ENCODE measurements at places on chromosomes 5 and 9.

DNA sequence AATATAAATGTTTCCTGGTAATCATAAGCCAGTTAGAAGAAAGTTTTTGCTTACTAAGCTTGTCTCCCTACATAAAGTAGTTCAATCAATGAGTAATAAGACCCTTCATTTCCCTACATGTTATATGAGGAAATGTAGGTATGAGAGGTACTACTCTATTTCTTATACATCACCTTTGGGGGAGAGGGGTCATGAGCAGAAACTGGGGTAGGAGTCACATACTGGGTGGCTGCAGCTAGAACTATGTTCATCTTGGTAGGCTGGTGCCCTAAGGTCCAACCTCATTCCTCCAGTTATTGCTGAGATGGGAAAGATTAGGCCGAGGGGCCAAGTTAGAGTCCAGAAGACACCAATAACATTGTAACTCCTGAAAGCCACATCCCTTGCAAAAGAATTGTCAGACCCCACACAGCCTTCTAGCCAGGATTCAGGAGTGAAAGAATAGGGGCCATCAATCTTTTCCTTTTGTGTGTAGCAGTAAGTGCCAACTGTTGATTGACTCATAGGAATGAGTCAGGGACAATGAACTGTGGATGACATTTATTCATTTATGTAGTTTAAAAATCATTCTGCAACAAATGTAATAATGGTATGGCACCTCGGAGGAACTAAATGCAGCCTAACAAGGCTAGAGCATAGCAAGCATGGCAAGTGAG, 21.6 kb upstream of the SREK1 start:
- no peak for DNase-seq

- DNase-seq: no peak
Measured at GRCh38 chr9:131237931-131238401, 38.3 kb downstream of the FAM78A start.

- DNase-seq: no peak
Measured at GRCh38 chr5:124741711-124742496, 4.5 kb downstream of the ZNF608 start.

DNA sequence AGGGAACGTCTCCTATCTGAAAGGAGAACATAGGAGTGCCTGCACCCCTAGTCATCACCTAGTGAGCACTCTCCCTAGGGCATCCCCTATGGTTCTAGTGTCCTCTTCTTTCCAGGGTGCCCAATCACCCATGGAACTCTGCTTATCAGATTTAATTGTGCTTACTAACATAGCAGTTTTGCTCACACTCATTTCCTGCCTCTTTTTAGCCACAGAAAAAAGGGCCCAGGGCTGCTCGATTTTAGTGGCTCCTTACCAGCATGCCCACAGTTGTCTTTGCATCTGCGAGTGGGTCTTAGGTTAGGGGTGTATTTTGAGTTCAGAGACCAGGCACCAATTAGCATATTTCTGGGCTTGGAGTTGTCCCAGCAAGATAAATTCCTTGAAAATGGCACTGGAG, 1110.2 kb downstream of the TAF11L14 start:
- no peak for DNase-seq

DNA sequence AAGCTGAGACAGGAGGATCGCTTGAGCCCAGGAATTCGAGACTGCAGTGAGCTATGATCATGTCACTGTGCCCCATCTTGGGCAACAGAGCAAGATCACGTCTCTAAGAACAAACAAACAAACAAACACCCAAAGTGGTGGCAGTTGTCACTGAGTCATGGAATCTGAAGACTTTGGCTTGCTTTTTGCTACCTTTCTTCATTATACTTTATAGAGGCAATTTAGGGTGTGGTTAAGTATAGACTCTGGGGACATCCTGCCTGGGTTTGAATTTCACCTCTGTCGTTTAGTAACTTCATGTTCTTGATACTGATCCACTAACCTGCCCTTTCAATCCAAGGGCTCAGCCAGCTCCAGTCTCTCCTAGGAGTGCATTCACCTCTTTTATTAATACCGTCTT, 13.0 kb upstream of the HOMER1 start:
- DNase-seq: no peak

- no peak for DNase-seq
Measured at GRCh38 chr5:108487951-108488350, 106.1 kb upstream of the FBXL17 start.

- no peak for DNase-seq
Measured at GRCh38 chr9:126032135-126032534, 285.0 kb downstream of the PBX3 start.

DNA sequence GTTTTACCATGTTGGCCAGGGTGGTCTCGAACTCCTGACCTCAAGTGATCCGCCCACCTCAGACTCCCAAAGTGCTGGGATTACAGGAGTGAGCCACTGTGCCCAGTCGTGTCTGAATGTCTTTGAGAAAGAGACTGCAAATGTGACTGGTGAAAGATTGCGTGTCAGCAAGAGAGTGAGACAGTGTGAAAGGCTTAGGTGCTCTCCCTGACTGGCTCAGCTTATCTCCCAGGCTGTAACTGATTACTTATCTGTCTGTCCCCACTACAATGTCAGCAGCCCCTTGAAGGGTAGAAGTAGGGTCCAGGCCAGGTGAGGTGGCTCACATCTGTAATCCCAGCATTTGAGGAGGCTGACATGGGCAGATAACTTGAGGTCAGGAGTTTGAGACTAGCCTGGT, 3.4 kb upstream of the FGFR4 start:
- DNase-seq: no peak

- DNase-seq: no peak
Measured at GRCh38 chr5:136186796-136187195, 6.2 kb downstream of the SMIM32 start.

- DNase-seq: no peak
Measured at GRCh38 chr9:136489731-136490130, 6.9 kb upstream of the SEC16A start.

DNA sequence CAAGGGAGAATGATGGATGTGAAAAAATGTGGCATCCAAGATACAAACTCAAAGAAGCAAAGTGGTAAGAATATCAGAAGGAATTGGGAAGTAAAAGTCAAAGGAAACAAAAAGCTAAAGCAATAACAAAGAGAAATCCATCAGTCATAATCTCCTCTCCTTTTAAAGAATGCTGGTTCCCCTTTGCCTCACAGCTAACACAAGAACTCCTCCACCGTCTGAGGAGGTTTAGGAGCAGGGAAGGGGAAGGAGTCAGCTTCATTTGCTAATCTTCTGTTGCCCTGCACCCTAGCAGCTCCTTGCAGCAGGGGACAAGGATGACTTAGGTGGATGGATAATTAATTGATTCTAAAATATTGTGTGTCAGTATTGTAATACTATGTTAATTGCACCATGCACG, 16.4 kb downstream of the CD274 start:
- no peak for DNase-seq

- no peak for DNase-seq
Measured at GRCh38 chr9:93171261-93171990, 12.5 kb upstream of the WNK2 start.

GRCh38 chr5:37569466-37569865, 190.3 kb downstream of the WDR70 start:
- no peak for DNase-seq

GRCh38 chr9:121122246-121123032, 47.7 kb downstream of the CNTRL start:
- DNase-seq: no peak

DNA sequence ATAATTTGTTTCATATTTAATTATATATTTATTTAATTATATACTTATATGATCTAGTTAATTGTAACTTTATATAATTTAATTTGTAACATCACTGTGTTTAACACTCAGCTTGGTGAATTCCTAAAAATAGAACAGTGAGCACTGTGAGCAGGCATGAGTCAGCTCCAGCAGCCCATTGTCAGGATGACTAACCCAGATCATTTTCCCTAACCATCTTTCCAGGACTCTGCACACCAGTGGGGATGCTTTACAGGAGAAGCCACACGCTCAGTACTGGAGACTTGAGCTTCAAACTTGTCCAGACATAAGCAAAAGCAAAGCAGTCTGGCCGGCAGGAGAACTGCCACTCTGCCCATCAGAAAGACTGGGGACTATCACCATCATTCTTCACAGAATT, 446.2 kb upstream of the TRPC7 start:
- no peak for DNase-seq

DNA sequence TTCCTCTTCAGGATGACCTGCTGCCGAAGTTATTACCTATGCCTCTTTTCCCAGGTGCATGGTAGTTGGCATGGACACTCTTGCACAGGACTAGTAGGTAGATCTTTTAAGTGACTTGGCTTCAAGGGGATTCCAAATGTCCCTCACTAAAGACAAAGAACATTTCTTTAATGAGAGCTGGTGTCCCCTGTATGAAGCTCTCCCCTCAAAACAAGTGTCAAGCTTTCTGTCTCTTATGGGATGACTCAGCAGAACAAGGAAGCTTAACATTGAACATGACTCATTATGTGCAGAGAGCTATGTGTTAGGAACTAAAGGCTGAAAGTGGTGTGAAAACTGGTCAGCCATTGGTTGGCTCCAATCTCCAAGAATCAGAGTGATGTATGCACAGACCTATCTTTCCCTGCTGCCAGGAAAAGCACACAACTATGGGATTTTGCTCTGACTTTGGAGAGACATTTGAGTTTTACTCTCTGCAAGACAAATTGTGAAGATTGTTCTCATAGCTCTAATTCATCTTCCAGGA, 120.5 kb downstream of the PRDM6 start:
- DNase-seq: no peak

DNA sequence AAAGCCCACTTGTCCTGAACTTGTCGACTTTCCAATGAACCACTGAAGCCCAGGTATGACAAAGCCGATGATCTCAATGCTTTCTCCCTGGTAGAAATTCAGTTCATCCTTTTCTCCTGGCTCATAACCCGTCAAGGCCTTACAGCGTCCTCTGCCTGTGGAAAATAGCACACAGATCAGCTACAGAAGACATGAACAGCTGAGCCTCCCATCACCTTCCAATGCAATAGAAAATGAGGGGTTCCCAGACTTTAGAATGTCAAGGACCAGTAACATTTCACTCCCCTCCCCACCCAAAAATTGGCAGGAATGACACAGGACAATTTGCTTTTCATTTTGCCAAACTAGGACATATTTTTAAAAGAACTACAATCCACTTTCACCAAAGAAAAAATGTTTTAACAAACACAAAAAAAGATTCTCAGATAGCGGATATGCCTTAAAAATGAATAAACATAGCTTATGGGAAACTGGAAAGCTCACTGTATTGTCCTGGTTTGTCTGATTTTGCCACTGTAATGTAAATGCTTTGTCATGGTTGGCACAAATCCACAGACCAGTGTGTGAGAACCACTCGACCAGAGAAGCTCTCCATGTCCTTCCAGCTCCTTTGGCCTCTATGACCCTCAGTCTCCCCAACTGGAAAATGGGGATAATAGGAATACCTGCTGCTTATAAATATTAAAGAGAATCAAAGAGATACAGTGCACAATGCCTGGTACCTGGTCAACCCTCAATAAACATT, 24.4 kb downstream of the SH3TC2 start:
- no peak for DNase-seq

- no peak for DNase-seq
Measured at GRCh38 chr9:34630402-34631154, 1.7 kb upstream of the ARID3C start.

- no peak for DNase-seq
Measured at GRCh38 chr5:94524841-94525697, 93.3 kb downstream of the KIAA0825 start.

DNA sequence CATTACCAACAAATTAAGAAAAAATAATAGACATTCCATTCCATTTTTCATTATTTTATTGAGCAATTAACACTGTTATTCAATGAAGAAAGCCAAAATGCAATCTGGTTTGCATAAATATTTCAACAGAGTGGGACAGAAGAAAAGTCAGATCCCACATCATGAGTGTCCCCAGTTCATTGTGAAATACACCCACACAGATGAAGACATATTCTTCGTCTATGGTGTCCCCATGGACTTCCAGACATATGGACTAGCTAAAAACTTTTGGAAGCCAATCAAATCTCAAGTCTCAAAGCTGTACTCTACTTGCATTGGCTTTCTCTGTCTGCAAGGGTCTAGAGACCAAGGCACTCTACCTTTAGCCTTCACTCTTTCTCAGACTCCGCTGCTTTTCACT, 194.3 kb downstream of the SEMA5A start:
- DNase-seq: no peak

DNA sequence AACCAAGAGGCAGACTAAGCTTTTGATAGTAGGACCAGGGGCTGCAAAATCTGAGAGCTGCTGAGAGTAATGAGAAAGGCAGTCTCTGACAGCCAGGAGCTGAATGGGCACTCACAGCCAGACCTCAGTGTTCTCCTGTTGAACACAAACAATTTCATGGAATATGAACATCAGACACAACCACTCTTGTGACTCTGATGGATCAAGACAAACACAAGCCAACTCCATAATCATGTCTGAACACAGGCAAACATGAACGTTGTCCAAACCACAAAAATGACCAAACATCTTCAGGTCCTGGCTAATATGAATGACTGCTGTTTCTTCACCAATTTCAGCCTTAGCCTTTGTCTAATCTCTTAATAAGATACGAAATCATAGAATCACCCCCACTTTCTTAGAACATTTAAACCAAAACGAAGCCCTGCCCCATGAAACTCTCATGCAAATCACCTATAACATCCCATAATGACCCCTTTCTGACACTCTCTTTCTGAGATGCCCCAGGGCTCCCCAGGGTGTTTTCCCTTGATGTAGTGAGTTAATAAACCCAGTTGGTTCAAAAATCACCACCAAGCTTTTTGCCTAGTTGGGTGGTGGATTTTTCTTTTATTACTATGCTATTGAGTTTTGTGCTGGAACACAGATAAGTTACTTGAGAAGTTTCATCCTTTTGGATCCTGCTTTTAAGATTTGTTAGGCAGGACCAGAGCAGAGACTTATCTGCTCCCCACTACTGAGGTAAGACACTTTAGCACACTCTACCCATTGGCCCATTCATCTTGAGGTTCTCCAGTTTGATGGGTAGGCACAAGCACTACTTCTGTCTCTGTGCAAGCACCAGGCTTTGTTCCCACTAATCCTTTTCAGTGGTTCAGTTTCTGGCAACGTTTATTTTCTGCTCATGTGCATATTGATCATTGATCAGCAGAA, 5.9 kb upstream of the ERAP2 start:
- DNase-seq: no peak

Measured in lower leg skin (tissue), 4 donors.